ENCODE measurements at places on chromosomes 2 and 18.

DNA sequence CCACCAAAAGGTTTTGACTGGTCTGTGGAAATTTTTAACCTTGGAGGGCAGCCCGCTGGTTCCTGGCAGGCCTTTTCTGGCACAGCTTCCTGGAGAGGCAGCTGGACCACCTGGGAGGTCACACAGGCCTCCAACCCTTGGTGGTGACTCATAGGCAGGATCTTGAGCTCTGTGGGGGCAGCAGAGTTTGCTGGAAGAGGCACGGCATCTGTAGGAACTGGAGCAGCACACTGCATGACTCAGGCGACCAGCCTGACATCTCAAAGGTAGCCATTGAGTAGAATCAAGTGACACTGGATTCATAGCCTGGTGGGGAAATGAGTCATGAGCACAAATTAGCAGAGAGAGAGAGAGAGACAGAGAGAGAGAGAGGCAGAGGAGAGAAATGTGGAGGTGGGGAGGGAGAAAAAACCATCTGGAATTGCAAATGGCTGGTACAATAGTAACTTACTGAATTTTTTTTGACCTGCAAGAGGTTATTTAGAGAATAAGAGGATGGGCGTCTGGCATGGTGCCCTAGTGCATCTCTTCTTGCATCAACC, 57.4 kb downstream of the TRPM8 start:
- peak; percentile 69 for DNase-seq

GRCh38 chr18:54739476-54739875, 88.8 kb upstream of the RAB27B start:
- DNase-seq, result no peak

- DNase-seq, result no peak
Observed at GRCh38 chr2:59096973-59097372, 855.8 kb upstream of the FANCL start.

GRCh38 chr2:121019071-121019470, 265.9 kb downstream of the TFCP2L1 start:
- DNase-seq, result no peak

GRCh38 chr2:145383961-145384360, 864.0 kb upstream of the ZEB2 start:
- DNase-seq, result no peak

DNA sequence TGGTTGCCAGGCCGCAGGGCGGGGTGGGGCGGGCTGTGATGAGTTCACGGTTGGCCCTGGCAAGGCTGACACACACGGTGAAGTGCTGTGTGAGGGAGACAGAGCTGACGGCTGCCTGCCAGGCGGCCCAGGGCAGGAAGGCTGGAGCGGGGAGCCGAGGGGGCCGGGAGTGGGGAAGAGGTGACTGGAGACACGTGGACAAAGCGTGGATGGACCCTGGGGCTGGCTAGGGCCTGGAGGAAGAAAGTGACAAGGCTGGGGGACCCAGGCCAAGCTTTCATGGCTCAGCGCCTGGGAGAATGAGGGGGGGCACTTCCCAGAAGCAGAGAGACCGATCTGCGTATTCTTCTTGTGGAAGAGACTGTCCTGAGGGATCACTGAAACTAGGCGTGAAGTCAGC, 123.2 kb downstream of the DYSF start:
- DNase-seq, result no peak

DNA sequence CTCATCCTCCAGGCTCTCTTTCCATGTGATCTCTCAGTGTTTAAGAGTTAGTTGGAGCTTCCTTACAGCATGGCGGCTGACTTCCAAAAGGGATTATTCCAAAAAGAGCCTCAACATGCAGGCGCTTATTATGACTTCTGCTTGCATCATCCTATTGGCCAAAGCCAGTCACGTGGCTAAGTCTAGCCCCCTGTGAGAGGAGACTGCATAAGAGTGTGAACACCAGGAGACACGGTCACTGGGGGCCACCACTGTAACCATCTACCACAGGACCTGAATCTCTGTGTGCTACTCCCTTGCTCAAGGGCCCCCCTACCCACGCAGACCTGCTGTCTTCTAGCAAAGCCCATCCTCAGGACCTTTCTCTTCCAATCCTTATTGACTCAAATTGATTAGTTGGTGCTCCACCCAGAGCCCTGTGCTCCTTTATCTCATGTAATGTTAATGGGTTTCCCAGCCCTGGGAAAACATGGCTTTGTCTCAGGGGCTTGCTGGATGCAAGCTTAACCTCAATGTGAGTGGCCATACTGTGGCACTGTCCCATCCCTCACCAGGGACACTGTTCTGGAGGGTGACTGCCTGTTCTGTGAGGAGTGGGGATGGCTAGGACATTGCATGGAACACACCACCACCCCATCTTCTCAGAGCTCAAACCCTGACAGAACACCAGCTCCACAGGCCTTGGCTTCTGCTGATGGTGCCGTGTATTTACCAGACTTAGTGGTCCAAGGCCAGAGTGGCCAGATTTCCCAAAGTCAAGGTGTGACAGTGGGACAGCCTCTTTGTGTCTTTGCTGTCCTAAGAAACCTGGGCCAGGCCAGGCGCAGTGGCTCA, 4.2 kb downstream of the IL1RN start:
- DNase-seq, result no peak

DNA sequence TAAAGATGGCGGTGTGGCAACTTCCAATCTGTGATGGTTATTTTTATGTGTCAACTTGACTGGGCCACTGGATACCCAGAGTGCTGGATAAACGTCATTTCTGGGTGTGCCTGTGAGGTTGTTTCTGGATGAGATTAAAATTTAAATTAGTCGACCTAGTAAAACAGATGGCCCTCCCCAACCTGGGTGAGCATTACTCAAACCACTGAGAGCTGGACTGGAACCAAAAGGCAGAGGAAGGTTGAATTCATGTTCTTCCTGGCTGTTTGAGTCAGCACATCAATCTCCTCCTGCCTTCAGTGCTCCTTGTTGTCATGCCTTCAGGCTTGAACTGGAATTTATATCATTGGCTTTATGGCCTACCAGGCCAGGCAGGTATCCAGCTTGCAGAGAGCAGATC, 190.8 kb upstream of the RGPD4 start:
- peak; percentile 77 for DNase-seq

DNA sequence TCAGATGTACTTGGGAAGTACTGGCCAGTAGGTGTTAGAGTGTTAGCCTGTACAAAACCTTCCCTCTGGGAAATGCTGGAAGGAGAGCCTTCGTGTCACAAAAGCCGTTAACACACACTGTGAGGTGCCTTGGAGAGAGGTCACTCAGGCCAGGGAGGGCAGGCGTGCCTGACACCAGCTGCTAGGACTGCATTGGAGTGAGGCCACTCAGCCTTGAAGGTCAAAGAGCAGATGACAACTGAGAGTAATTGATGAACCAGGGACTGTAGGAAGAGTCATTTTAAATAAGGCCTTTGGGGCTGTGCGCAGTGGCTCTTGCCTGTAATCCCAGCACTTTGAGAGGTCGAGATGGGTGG, 45.4 kb downstream of the ASAP2 start:
- no peak for DNase-seq
